ENCODE measurements at places on chromosomes 7 and 10.

GRCh38 chr10:80771285-80771684 lies 233.6 kb downstream of the SH2D4B start:
- no peak for DNase-seq

DNA sequence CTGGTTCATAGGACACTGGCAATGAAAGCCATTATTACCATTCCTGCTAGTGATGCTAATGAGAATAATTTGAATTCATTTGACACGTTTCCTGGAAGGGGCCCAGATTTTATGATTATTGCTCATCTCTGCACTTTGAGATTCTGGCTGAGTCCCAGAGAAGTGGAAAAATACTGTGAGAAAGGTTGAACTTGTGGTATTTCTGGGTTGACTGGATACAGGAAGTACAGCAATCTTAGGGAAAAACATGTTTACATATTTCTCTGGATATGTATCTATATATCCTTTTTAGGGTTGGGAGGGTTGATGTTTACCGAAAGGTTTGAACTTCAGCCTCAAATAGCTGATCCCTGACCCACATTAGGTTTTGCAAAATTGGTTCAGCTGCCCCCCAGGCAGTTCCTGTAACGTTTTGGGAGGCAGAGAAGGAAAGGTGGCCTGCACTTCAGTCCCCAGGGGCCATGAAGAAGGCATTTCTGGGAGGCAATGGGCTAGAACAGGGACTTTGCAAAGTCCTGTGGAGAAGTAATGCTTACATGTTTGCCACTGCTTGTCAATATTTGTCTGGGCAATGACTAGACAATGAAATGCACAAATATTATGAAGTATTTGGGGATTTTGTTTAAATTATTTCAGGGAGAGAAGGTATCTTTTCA lies 253.7 kb upstream of the PITRM1 start:
- DNase-seq, result peak; percentile 95

DNA sequence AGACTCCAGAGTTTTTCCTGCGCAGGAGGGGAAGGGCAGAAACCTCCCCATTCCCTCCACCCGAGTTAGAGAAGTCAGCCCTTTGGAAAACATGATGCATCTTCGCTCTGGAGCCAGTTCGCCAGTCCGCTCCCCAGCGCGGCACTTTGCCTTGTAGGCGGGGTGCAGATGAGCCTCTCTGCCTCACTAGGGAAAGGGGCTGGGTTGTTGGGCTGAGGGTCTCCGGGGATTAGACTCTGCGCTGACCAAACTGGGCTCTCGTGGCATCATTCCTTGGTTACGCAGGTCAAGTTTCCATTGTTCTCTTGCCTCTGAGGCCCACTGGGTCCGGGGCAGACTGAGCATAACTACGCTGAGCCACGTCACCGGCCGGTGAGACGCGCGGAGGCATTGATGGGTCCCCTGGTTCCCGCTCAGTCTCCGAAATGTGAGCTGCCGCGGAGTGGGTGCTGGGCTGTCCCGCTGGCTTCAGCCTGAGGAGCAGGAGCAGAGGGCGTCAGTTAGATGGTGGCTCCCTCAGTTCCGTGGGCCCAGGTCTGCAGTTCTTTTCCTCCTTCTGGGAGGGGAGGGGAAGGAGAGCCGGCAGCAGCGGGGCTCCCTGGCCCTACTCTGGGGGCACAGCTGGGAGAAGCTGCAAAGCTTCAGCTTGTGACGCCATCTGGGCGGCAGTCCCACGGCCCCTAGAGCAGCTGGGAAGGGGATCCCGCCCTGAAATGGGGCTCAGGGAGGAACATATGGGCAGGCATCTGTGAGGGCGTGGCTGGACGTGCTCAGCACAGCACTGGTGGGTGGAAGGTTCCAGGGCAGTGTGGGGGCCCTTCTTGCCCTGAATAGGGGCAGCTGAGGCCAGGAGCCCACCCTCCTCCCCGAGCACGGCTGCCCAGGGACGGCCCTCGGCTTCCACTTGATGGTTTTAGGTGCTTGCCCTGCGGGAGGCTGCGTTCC lies 121.3 kb upstream of the BTBD16 start:
- no peak for DNase-seq

DNA sequence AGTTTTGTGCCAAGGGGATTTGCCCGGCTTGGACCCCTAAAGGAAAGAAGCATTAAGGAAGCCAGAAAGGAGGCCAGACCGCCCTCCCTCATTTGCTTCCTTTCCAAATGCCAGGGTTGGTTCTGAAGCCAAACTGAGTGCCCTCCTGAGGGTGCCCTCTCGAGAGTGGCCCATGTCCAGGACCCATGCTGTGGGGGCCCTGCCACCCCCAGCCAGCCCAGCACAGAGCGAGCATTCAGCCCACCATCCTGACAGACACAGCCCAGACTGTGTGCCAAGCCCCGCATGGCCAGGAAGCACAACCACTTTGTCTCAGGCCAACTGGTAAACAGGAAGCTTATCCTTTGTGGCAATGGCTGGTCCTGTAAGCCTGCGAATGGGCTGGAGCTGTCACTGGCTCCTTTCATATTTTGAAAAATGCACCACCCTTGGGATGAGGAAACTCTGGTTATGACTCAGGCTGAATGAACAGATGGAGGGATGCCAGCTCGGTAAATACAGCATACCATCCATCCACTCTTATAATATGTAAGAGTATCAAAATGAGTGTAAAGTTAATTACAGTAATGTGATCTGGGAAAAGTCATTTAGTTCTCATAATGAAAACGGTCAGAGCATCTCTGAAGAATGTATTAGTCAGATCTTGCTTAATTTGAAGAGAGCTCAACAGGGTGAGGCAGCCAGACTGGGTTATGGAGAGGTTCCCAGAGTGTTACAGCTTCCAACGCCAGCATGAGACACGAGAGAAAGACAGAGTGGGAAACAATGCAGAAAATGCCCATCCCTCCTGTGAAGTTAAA lies 65.0 kb downstream of the STK17A start:
- peak; percentile 98 for DNase-seq

DNA sequence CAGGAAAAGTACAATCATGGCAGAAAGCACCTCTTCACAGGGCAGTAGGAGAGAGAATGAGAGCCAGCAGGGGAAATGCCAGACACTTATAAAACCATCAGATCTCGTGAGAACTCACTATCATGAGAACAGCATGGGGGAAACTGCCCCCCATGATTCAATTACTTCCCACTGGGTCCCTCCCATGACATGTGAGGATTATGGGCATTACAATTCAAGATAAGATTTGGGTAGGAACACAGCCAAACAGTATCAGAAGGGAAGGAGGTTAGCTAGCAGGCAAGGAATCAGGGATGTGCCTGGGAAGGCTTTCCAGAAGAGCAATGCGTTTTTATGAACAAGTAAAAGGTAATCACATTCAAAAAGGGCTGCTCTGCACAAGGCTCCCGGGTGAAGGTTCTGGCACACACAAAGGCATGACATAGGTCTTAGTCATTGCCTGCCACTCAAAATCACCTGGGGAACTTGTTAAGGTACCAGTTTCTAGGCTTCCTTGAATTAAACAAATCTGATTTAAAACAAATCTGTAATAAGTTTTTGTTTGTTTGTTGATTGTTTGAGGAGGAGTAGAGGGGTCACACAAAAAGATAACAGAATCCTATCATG lies 40.9 kb downstream of the BMPER start:
- DNase-seq, result no peak

GRCh38 chr10:124063750-124064603 lies 29.4 kb downstream of the CHST15 start:
- peak; percentile 86 for DNase-seq

DNA sequence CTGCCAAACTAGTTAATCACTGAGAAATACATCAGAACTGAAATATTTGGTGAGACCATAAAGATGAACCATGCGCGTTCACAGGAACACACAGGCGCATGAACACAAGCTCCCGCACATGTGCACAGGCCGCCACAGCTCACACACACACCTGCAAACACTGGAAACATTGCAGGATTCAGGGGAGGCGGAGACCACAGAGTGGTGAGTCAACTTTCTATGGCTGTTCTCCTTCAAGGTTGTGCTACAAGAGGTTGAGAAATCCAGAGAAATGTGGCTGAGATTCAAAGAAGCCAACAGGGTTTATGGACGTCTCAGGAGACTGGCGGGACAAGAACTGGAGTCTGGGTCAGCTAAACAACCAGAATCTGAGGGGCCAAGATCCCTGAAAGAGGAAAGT lies 17.8 kb downstream of the ESYT2 start:
- DNase-seq, result peak; percentile 92

- no peak for DNase-seq
Observed at GRCh38 chr10:131249238-131249954, 62.1 kb downstream of the TCERG1L start.

GRCh38 chr7:93921607-93922566 lies at the start of gene GNG11:
Gene GNG11 (plus strand): TSS chr7:93921735. CDS start chr7:93922138, 403 bp downstream.
- peak; percentile 86 for DNase-seq

- DNase-seq, result no peak
Observed at GRCh38 chr7:45893996-45894664, 5.8 kb downstream of the IGFBP1 start.

DNA sequence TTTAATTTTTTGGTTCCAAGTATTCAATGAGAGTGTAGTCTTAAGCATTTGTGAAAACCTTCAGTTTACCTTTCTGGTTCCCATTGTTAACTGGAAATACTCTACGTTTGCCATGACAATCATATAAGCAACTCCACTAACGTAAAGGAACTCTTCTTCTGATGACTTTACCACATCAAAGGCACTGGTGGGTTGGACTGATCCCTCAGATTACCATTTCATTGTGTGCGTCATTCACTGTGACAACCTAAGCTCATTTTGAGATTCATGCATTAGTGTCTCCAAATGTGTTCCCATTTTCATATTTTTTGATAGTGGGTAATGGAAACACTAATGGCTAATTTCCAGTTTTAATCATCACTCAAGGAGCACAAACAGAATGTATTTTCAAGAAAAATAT lies 119.9 kb upstream of the COL1A2 start:
- DNase-seq, result no peak

- DNase-seq, result peak; percentile 53
Observed at GRCh38 chr10:46229144-46229563, 57.6 kb upstream of the ANTXRL start.

All from choroid plexus epithelial cell (primary cell).